CD14-positive monocyte (primary cell): ENCODE measurements at places on chromosomes 1 and 21.

- no peak for DNase-seq
Measured at GRCh38 chr1:164240081-164240480, 318.9 kb upstream of the PBX1 start.

DNA sequence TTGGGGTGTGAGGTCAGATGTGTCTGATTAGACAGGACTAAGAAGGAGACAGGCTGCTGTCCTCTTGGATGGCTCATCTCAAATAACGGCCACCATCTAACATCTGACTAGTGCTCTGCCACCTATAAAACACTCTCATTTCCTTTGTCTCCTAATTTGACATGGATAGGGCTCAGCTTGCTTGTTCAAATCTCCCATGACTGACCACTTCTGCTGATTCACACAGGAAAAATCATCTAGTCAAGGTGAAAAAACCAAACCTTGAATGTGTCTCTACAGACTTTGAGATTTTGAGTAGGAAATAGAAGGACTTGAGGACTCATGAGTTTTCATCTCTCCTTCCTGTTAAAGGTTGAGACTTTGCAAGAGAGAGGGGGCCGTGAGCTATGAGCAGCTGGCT, 150.6 kb downstream of the IER5 start:
- DNase-seq: no peak

- no peak for DNase-seq
Measured at GRCh38 chr1:39632682-39633417, 6.6 kb downstream of the HEYL start.

DNA sequence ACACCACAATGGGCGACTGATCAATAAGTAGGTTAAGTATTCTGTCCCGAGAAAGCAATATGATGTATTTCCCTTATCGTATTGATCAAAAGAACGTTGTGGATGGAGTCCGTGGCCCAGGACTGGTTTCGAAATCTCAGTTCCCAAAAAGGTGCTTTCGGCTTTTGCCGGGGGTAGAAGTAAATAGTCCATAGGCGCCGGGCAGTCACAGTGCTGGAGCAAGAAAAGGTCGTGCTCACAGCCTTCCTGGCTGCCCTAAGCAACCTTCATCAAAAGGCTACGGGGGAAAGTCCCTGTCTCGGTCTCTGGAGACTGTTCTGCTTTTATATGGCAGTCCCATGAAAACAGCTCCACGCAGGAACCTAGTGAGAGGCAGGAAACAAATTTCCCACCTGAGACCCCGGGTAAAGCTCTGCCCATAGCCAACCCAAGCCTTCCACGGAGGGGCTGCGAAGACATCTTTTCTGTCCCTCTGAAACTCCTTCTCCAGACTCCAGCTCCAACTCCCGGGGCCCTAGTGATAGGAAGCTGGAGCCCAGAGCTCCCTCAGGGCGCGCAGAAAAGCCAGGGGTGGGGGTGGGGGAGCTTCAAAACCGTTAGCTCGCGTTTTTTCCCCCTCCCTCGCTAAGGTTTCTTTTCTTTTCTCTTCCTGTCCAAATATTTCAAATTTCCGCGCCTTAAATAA, 7.0 kb downstream of the CDKN2C start:
- peak; percentile 76 for DNase-seq

DNA sequence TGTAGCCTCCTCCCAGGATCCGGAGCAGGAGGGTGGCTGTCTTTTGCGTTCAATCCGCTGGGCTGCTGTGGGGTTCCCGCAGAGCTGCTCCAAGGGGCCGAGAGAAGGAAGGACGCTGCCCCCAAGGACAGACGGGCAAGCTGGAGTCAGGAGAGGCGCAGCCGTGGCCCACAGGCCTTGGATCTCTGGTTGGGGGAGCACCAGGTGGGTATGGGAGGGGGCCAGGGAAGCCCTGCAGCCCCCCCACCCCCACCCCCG, 15.9 kb upstream of the SKI start:
- DNase-seq: no peak

- no peak for DNase-seq
Measured at GRCh38 chr1:168344517-168344916, 63.8 kb downstream of the TBX19 start.

GRCh38 chr1:46772571-46772970, 26.3 kb upstream of the CYP4B1 start:
- no peak for DNase-seq

- no peak for DNase-seq
Measured at GRCh38 chr1:19758227-19758830, 41.4 kb downstream of the TMCO4 start.

DNA sequence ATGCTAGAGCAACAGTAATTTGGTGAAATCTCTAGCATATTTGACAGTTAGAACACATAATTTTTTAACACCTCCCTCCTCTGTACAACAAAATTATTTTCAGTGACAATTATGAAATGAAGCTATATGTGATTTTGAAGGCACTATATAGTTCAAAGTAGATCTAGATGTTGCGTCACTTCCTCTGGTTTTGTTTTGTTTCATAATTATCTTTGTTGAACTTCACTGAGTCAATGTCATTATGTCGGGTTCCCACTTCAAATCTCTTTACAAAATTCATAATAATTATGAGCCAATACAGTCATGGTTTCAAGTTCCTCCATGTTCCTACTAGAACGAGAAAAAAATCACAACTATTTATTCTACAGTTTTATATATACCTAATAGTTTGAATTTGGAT, 254.8 kb upstream of the PLXNA2 start:
- DNase-seq: peak; percentile 81

GRCh38 chr1:39044762-39045161, 18.6 kb downstream of the NDUFS5 start:
- DNase-seq: no peak

DNA sequence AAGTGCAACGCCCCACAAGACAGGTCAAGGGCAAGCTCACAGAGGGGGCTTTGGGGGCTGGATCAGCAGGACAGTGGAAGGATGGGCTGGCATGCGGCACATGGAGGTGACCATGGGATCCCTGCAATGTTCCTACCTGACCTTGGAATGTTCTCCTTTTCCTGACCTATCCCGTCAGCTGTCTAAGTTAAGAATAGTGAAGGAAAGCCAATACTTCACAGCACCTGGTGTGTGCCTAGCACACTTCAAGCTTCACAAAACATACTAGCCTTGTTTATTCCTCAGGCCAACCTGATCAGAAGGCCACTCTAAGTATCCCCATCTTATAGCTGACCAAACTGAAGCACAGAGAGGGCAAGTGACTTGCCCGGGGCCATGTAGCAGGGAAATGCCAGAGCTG, 31.2 kb downstream of the LRRC38 start:
- no peak for DNase-seq

DNA sequence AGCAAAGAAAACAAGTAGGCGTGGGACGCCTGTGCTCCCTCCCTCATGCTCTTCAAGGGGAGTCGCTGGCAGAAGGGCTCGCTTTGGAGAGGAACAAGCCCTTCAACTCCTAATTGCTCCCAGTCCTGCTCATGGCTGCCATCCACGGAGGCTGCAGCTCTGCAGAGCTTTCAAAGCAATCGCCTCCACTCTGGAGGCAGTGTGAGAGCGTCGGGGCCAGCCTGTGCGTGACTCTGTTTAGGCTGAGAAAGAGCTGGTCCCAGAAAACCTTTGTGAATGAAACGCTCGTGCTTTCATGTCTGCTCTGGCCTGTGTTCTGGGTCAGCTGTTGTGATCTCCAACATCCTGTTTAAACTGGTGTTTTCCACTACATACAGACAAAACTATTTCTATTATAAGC, 23.9 kb upstream of the RUNX1 start:
- DNase-seq: no peak

DNA sequence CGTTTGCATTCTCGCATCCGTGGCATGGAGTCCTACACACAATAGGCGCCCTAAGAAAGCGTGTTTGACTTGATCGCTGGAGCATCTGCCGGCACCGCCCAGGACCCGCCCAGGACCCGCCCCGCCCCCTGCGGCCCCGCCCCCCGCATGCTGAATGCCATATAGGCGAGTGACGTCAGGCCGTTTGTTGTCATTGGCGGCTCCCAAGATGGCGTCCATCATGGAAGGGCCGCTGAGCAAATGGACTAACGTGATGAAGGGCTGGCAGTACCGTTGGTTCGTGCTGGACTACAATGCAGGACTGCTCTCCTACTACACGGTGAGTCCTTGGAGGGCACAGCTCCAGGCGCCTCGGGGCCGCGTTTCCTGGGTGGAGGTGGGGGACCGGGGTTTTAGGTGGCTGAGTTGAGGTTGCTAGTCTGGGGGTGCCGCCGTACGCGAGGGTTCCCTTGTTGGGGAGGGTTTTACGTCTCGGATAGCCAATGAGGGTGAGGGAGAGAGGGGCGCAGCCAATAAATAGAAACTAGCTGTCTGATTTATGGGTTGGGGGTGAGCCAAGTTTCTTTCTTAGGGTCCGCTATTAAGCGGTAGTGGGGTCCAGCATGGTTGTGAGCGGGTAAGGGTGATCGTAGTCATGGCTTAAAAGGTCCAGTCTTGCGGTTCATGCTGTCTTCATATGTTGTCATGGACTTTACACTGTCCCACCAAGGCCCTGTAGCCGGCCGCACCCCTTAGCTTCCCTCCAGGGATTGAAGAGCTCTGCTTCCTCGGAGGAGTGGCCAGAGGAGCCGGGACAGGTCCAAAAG, at the start of gene OSBPL9:
OSBPL9 (plus strand) TSS at position 190 of the 806 bp plus-strand sequence; CDS start at position 209, 19 bp downstream.
- peak; percentile 89 for DNase-seq

- no peak for DNase-seq
Measured at GRCh38 chr1:143661418-143662101, 310.2 kb downstream of the FAM72C start.

DNA sequence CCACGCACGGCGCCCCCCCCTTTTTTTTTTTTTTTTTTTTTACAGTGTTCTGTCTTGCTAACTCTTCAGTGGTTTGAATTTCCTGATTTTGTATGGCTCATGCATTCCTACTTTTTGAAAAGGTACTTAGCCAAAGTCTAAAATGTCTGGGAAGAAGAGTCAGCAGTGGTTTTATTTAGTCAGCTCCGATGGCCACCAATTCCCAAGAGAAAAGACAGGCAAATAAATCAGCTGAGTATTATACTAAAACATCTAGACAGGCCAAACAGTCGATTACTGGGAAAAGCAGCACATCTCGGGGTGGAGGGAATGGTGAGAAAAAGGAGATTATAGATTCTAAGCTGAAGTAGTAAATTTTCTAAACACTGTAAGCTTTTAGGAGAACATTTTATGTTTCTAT, 192.5 kb upstream of the ZRANB2 start:
- DNase-seq: no peak

DNA sequence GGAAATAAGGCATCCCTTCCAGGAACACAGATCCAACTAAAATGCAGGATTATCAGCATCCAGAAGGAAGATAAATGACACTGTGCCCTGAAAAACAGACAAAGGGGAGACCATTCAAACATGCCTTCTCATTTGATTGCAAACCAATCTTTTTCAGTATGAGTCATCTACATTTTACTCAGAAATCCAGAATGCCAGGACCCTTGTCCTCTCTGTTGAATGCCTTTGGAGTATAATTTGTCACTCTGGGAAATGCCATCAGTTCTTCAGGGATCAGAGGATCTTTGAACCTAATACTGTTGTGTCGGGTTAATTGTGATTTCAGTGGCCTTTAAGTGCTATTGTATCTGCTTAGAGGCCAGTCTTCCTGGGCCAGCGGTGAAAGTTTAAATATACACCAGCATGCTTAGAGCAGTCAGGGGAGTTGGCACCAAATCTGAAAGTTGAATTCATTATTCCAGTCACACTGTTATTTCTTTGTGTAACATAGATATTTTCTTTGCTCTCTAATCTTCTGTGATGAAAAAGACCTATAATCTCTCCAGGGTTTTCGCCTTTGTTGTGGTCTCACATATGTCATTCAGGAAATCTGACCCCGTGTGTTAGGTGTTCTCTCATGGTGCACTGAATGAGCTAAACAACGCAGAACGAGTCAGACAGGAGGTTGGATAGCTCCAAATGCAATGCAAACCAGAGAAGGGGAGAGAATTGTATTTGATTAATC, 364.8 kb upstream of the SGIP1 start:
- DNase-seq: no peak

GRCh38 chr1:58710190-58711085, 10.6 kb upstream of the MYSM1 start:
- DNase-seq: peak; percentile 44

DNA sequence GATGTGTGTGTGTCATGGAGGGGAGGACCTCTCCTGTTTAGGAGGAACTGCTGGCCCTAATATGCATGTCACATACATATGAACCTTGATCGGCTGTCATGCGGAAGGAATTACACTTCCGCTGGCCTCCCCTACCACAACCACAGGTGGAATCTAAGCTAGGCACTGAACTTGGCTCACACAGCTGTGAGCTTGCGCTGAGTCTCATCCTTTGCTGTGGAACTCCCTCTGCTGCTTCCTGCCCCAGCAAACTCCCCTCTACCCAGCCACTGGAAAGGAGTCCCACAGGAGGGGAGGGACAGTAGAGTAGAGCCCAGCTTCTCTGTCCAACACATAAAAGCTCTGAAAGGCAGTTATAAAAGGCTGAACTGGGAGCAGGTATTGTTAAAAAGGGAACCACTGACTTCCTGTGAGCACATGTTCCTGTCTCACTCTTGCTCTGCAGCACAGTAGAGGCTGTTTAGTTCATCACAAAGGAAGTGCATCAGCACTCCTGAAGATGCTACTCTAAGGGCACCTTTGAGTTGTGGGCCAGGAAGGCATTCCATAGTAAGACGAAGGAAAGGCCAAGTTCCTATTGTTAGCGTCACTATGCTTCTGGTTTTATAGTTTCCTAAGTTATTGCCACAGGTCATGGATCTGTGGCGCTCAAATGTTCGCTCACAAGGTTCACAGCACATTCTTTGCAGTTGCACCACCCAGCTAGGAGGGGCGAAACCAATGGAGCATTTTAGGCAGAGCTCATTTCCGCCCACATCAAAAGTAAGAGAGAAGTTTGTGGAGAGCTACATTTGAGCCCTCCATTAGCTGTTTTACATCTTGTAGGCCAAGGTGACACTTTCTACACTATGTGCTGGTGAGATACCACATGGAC, 17.7 kb upstream of the PTPRC start:
- DNase-seq: peak; percentile 67

DNA sequence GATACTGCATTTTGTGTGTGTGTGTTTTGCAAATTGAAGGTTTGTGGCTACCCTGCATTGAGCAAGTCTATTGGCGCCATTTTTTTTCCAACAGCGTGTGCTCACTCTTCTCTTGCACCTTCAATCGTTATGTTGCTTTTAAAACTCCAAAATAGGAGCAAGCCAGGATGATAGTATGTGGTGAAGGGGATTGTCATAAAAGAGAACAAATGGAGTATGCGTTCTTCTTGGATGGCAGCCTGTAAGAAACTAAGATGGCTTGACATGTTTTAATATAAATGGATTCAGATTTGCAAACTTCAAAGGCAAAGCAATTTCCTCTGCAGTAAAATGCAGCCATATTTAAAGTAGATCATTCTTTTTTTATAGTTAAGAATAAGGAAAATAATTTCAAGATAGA, 43.2 kb upstream of the KCNK1 start:
- no peak for DNase-seq

GRCh38 chr21:36582271-36582670, 102.3 kb upstream of the CLDN14 start:
- no peak for DNase-seq
